ENCODE measurements at places on chromosomes 12 and 14. TPM values are rescaled to one million over a fixed set of nuclear protein-coding genes. Genes with fewer than 3 reads are reported as not detected.

- H3K27ac ChIP-seq, result no peak overlapping the region
- DNase-seq, result no peak
- no peak overlapping the region for H3K4me3 ChIP-seq
- no peaks in the 10 kb centered on the region for H3K27me3 ChIP-seq
- H3K4me1 ChIP-seq, result no peaks in the 10 kb centered on the region
- H3K36me3 ChIP-seq, result no peaks in the 10 kb centered on the region
Measured at GRCh38 chr12:44655846-44656245, 220.3 kb downstream of the NELL2 start.

Gene ACTR6
- 21.8 TPM for total RNA-seq

DNA sequence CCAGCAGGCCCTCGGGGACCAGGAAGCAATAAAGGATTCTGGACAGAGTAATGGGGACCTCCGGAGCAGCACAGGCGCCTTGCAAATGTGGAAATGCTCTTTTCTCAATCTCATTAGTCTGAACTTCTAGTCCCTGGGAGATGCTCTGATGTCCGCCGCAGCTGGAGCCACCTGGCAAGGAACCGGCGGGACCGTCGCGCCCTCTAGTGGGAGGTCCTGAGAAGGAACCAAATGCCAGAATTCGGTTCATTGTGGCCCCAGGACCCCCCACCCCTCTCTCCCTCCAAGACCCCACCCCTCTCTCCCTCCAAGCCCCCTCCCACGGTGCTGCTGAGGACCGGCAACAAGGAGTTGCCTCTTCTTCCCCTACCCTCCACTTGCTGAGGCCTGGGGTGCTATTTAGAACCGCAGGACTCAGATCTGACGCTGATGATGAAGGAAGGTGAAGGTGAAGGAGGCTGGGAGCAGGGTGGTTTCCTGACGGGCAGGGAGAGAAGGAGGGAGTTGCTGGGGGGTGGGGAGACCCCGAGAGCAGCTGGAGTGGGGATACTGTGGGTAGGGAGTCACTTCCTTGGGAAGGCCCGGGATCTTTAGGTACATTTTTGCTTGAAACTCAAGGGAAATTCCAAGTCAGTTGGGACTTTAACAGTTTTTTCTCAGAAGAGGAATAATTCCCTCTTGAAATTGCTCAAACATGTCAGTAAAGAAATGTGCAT lies 42.5 kb downstream of the SMIM41 start:
- no peak overlapping the region for H3K27ac ChIP-seq
- DNase-seq, result peak; percentile 57
- peaks cover 17% of the 10 kb centered on the region for H3K4me1 ChIP-seq
- H3K27me3 ChIP-seq, result peaks cover 5% of the 10 kb centered on the region
- H3K36me3 ChIP-seq, result no peaks in the 10 kb centered on the region
- no peak overlapping the region for H3K4me3 ChIP-seq

Gene AVPR1A
- not detected for total RNA-seq

GRCh38 chr14:104256025-104256424 lies 117.6 kb downstream of the KIF26A start:
- peaks cover 14% of the 10 kb centered on the region for H3K27me3 ChIP-seq
- no peak overlapping the region for H3K27ac ChIP-seq
- no peaks in the 10 kb centered on the region for H3K4me1 ChIP-seq
- H3K4me3 ChIP-seq, result no peak overlapping the region
- H3K36me3 ChIP-seq, result no peaks in the 10 kb centered on the region

Gene BATF
- total RNA-seq, result 7.8 TPM

DNA sequence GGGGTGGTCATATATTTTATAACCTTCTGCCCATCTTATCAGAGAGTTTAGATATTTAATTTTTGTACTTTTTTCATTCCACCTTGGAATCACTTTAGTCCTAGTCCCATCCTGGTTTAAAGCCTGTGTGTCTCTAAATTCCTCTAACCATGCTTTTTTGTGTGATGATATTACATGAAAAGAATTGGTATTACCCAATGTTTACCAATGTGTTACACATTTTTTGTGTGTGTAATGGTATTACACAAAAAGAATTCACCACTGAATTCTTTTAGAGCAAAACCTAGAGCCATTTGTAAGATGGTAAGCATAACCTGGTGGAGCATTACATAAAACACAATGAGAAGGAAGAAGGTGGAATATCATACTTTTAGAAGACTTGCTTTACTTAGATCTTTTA lies 77.5 kb downstream of the FAR2 start:
- H3K4me1 ChIP-seq, result no peaks in the 10 kb centered on the region
- no peak overlapping the region for H3K4me3 ChIP-seq
- DNase-seq, result no peak
- H3K27me3 ChIP-seq, result no peaks in the 10 kb centered on the region
- H3K27ac ChIP-seq, result no peak overlapping the region
